ENCODE measurements at places on chromosomes 6 and 20.

DNA sequence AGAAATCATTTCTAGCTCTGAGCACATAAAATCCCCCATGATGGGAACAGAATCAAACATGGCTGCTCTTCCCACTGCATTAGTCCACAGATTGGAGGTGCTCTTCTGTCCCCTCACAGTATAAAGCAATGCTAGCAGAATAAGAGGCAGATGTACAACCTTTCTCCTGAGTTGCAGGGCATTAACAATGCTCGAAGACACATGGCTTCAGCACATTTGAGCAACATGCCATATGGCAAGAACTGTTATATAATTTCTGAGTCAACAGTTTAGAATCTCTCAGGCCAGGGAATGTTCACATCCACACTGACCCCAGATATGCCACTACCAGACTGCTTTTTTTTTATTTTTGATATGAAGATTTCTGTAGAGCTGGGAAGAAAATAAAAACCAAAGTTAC is 119.6 kb downstream of the KIF13A start:
- DNase-seq: peak; percentile 41

DNA sequence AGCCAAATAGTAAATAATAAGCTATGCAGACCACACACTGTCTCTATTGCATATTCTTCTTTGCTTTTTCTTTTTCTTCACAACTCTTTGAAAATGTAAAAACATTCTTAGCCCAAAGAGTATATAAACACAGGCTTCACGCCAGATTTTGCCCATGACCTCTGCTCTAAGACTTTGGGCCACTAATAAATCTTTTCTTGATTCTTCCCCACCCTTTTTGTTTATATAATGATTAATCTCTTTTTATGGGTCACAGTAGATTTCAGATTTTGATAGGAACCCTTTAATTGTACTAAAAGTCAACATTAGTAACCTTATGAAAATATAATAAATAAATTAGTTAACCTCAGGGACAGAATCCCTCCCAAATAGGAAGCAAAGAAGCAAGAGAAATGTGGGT is 15.8 kb upstream of the ENPP5 start:
- no peak for DNase-seq

DNA sequence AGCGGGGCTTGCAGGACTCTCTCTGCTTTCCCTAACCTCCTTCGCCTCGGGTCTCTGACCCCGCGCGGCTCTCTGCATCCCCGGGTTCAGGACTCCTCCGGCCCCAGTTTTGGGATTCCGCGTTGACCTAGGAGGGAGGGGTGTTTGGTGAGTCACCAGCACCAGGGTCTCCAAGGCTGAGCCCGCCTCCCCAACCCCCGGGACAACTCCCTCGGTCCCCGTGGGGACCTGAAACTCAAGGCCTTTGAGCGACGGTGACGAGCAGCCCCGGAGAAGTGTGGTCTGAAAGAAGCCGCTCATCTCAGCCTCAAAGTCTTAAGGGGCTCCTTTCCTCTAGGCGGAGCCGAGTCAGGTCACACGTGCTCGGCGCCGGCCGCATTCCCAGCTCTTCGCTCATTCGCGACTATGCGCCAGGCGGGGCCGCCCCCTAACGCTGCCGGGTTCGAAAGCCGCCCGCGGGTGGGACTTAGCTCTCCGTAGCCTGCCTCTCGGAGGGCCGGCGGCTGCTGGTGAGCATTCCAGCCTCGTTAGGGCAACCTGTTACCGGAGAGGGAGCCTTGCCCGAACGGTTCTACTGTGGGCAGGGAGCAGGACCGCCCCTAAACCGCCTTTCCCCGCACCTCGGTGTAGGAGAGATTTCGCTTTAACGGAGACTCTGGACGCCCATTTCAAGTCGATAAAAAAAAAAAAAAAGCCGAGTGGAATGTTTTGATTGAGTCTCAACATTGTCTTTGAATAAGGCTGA is 3.0 kb upstream of the PRDM13 start:
- no peak for DNase-seq

DNA sequence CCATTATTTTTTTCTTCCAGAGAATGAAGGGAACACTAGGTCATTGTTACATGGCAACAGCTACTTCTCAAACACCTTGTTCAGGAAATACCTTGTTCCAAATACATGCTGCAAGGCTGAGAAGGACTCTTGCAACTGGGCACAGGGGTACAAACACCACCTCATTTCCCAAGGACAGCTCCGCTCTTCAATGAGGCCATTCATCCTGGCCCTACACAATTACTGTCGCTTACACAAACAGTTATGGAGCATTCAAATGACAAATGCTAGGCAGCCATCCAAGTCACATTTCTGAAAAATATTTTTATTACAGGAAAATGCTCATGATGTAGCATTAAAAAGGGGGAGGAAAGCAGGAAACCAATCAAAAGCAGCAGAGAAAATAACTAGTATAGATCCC is 611.9 kb downstream of the DHX35 start:
- DNase-seq: no peak

DNA sequence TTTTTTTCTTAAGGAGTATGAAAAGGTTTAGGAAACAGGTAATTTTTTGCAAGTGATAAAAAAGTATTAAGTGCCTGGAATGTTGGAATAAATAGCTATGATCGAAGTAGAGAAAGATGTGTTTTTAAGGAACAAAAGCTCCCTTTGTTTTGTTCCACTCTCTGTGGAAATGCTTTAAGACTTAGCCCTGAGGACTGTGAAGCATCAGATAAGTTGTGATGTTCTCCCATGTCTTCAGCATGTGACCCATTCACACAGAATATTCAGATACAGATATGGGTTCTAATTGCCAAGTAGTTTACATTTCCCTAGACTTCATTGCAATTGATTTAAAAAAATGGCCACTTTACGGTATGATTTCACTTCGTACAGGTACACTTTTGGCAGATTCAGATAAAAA is 80.6 kb downstream of the KCNQ5 start:
- no peak for DNase-seq

- peak; percentile 42 for DNase-seq
These were observed 226.2 kb downstream of the TTLL2 start for GRCh38 chr6:167550941-167551627.

DNA sequence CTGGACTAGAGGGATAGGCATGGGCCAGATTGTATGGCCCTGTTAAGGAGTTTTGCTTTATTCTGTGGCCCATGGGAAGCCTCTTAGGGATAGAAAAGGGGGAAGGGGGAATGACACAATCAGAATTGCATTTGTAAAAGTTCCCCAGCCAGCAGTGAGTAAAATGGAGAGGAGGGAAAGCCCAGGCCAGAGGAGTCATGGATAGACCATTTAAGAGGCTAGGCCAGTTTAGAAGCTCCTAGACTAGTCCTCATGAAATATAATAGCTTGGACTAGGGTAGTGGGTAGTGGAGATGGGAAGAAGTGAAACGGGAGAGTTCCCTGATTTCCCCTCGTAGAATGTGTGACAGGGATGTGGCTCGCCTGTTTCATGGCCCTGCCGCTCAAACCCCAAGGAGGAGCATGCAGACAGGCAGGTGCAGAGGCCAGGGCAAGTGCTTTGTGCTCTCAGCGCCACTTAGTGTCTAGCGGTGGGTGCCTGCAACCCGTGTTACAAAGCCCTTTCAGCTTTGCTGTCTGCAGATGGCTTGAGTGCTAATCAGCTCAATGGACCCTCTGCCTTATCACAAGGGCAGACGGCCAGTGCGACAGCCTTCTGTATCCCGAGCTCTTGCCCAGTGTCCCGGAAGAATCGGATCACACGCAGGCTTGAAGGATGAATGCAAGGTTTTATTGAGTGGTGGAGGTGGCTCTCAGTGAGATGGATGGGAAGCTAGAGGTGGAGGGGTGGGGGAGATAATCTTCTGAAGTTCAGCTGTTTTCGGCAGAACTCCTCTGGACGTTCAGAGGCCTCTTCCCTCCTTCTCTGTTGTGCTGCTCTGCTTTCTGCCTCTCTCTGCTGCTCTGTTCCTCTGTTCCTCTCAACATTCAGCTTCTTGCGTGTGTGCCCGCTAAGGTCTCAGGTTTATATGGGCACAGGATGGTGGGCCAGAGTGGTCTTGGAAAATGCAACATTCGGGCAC is 141.1 kb downstream of the CEP57L1 start:
- DNase-seq: no peak

- DNase-seq: no peak
These were observed 3.9 kb downstream of the RNF144B start for GRCh38 chr6:18391023-18391422.

GRCh38 chr20:8133310-8133768 is 1.3 kb downstream of the PLCB1 start:
- no peak for DNase-seq

DNA sequence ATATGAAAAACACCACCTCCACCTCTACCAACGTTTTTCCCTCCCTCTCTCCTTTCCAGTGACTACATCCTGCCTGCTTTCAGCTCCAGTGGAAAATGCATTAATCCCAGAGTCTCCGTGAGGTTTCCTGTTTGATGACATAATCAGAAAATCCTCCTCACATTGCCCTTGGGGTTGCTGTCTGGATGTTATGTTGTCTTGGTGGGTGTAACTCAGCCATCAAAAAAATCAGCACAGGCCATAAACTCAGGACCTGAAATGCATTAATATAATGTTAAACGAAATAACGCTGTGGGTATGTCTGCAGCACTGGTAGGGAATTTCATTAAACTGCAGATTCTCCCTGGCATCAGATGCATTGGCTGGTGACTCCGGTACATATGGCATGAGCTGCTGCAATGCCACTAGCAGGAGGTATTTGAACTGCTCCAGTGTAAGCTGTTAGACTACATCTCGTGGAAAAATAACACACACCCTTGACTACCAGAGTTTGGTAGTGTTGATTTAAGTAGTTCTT is 297.8 kb downstream of the PRL start:
- DNase-seq: peak; percentile 28

GRCh38 chr6:27888566-27888965 is 23.6 kb downstream of the OR2B2 start:
- no peak for DNase-seq

- DNase-seq: no peak
These were observed 84.7 kb downstream of the SASH1 start for GRCh38 chr6:148427333-148427732.

GRCh38 chr6:13935190-13935880 is 10.6 kb downstream of the RNF182 start:
- no peak for DNase-seq

GRCh38 chr6:159809149-159809548 is 9.1 kb downstream of the PNLDC1 start:
- DNase-seq: no peak

DNA sequence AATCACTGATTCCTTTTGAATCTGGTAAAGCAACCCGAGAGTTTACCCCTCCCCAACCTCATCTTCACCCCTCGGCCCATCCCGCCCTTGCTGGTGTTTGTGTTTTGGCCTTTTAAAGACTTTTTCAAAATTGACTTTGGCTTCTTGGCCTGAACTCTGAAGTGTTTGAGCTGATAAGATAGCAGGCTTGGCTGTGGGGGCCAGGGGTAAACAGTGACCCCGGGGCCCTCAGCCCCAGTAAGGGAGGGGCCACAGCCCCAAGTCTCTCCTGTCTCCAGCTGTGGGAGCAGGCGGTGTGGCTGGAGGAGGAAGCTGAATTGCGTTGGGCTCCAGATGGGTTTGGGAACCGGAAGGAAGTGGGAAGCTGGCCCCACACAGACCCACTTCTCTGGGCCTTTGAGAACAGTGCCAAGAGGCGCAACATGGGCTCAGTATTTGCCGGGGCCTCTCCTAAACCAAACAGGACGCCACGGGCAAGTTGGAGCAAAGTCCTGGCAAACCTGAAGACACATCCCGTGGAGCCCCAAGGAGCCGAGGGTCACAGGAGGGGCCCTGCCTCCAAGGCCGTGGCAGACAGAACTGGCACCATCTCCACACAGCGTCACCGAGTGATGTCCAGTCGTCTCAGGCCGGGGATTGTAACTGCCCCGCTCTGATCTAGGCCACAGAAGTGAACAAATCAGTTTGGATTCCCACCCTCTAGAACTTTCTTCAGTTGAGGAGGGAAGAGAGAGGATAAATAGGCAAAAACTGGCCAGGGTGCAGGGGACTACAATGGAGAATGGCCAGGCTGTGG is 54.3 kb upstream of the PTPN1 start:
- no peak for DNase-seq

- DNase-seq: no peak
These were observed 257.2 kb downstream of the TAF4 start for GRCh38 chr20:61808447-61808846.

- DNase-seq: no peak
These were observed 72.1 kb downstream of the PERP start for GRCh38 chr6:138035070-138035469.

- no peak for DNase-seq
These were observed 40.4 kb downstream of the DNAAF9 start for GRCh38 chr20:3367089-3367488.

GRCh38 chr6:75605635-75606034 is 4.0 kb downstream of the SENP6 start:
- no peak for DNase-seq

- no peak for DNase-seq
These were observed 194.4 kb downstream of the KIF16B start for GRCh38 chr20:16378712-16379370.

- no peak for DNase-seq
These were observed 106.9 kb upstream of the MYL9 start for GRCh38 chr20:36434383-36434782.

DNA sequence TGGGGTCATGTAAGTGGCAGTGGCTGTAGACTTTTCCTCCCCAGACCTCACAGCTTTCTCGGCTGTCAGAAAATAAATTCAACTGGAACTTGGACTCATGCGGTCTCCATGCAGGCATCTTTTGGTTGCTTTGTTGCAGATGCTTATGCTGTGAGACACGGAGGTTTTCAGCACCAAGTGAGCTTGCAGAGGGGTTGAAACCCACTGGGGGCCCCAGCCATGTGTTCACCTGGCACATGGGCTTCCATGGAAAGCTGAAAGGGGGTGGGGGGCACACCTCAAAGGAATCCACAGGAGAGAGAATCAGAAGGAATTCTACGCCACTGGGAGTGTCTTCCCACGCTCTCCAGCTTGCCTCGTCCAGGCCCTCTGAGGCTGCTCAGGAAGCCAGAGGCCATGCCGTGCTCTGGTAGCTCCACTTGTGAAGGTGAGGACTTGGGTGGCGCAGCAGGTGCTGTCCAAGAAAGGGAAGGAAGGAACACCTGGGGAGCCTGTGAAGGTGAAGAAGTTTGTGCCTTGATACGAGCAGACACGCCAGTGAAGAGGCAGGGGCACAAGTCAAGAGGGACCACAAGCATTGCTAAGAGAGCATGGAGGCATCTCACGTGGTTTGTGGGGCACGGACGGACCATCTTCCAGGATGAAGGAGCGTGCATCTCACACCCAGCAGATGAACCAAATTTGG is 134.3 kb upstream of the PMEPA1 start:
- no peak for DNase-seq

DNA sequence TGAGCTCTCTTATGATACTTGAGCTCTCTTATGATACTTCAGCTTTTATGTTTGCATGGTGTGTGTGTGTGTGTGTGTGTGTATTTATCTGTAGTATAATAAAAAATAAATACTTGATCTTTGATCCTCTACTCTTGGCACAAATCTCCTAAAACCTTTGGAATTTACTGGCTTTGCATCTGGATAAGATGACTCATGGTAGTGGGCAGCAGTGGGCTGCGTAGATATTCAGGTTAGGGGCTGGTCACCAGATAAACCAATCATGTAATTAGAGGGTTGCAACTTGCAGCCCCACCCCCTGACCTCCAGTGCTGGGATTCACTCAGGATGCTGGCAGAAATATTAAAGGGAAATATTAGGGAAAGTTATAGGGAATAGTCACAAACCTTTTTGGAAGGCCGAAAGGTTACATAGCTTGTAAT is 151.9 kb upstream of the COL21A1 start:
- no peak for DNase-seq
